Heart left ventricle (tissue), 16 donors: ENCODE measurements at places on chromosomes 1 and 21.
A peak's percentile ranks its signal among the peaks of the same experiment; 100 is the strongest.

DNA sequence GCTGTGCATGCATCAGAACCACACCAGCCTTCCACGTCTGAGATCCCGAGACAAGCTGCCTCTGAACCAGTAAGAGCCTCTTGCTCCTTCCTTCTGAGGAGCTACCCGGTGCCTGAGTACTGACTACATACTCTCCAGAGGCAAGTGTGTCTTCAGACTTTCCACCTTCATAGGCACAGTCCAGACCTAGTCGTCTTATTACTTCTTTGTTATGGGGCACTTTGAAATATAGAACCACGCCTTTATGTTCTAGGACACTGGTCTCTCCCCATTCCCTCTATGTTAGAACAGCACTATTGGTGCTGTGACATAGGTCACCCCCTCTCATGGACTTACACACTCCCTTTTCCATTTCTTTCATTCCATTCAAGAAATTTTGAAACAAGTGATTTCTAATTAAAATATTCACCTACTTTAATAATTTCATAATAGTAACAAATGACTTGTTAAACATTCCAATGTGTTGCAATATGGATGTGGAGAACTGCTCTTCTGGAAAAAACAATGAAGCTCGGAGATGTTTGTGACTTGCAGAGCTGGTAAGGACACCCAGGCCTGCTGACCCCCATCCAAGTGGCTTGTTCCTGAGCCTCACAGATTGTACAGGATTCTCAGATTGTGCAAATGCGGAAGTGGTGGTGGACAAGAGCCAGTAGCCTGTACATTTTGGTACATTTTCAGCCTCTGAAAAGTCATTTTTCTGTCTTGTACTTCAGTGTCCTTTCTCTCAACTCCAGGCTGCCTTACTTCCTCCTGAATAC is 76.1 kb upstream of the SIPA1L2 start:
- DNase-seq, result no peak

- no peak for DNase-seq
Observed at GRCh38 chr1:22563671-22564602, 648 bp downstream of the EPHA8 start.

- DNase-seq, result no peak
Observed at GRCh38 chr1:39395357-39395831, 96.0 kb upstream of the BMP8A start.

- DNase-seq, result no peak
Observed at GRCh38 chr1:95584315-95584714, 350.3 kb downstream of the RWDD3 start.

- DNase-seq, result no peak
Observed at GRCh38 chr1:66346057-66346795, 187.7 kb upstream of the SGIP1 start.

GRCh38 chr1:200445213-200445612 is 35.4 kb upstream of the ZNF281 start:
- no peak for DNase-seq

- DNase-seq, result no peak
Observed at GRCh38 chr1:19625291-19625937, 18.7 kb upstream of the NBL1 start.

GRCh38 chr1:236450779-236451178 is 56.7 kb downstream of the EDARADD start:
- no peak for DNase-seq

GRCh38 chr21:37032877-37033471 is 26.5 kb downstream of the RIPPLY3 start:
- DNase-seq, result no peak

DNA sequence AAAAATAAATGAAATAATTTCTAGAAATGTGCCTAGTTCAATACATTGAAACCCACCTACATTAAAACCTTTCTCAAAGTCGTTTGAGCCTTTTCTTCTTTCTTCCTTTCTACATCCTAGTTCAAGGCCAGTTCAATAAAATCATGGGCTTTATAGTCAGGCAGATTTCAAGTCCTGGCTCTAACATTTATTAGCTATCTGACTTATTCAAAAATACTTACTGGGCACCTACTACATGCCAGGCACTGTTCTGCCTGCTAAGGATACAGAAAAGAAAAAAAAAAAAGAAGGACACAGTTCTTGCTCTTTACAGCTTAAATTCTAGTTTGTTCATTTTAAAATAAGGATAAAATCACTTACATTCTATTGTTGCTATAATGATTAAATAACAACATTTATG is 134.2 kb upstream of the FGGY start:
- no peak for DNase-seq

DNA sequence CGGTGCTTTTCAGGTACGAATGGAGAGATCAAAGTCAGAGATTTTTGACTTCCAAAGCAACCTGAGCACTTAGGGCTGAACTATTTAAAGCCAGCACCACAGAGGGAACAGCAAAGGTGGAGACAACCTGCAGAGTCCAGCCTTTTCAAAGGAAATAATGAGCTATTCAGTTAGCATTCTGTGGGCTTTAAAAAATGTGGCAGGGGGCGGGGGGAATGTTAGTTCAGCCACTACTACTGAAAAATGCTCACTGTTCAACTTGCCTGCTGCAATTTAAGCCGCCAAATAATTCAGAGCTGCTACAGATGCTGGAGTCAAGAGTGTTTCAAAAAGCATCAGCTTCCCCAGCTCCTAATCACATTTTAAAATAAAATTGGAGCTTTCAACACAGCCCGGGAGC is 473.3 kb upstream of the PLXNA2 start:
- no peak for DNase-seq

DNA sequence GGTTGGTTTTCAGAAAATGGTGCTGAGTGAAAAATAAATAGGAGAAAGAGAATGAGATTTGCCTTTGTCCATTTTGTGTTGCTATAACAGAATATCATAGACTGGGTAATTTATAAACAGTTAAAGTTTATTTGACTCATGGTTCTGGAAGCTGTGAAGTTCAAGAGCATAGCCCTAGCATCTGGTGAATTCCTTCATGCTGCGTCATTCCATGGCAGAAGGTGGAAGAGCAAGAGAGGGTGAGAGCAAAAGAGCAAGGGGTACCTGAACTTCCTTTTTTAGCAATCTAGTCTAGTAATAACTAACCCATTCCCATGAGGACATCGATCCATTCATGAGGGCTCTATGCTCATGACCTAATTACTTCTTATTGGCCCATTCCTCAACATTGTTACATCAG is 209.1 kb upstream of the ZP4 start:
- DNase-seq, result no peak

GRCh38 chr21:34075760-34076660 is 2.6 kb downstream of the MRPS6 start:
- DNase-seq, result no peak

DNA sequence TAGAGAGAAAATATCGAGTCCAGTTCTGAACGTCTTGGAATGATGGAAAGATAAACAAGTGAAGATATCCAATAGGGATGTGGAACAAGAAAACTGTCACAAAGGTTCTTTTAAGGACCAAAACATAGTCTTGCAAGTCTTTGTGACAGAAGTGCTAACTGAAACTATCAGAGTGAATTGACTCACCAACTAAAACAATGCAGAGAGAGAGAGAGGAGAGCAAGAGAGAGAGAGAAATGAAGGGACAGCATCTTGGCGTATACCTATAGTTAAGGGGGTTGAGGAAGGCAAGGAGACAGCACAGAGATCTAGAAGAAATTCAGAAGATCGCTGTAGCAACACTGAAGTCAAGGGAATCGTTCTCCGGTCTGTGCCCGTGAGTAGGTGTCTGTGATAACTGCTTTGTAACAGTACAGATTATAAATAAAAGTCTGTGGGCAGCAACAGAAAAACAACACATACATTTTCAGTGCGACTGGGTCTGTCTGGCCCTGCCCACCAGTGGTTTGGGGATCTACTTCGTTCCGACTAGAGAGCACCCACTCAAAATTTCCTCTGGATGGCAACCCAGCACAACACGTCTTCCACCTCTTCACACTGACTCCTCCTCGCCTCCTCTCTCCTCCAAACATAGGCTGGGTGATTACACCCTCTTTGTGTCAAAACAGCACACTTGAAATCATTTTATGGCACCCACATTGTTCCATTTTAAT is 4.8 kb upstream of the COA6 start:
- no peak for DNase-seq

GRCh38 chr1:167165948-167166689 is 54.6 kb upstream of the POU2F1 start:
- no peak for DNase-seq

- no peak for DNase-seq
Observed at GRCh38 chr1:208187499-208188041, 56.6 kb downstream of the PLXNA2 start.

DNA sequence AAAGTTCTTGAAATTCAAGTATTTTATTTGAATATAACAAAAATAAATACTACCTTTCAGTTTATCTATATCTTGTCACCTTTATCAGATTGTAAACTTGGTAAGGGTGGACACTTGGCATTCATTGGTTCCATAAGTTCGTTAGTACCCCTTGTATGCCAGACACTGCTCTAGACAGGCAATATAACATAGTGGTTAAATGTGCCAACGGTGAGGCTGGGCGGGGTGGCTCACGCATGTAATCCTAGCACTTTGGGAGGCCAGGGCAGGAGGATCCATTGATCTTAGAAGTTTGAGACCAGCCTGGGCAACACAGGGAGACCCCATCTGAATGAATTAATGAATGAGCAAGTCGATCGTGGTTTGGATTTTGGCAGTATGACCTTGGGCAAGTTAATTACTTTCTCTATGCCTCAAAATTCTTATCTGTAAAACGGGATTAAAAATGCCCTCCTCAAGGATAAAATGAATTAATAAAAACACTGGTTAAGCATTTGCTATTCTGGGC is 26.3 kb upstream of the SH3D21 start:
- DNase-seq, result no peak

DNA sequence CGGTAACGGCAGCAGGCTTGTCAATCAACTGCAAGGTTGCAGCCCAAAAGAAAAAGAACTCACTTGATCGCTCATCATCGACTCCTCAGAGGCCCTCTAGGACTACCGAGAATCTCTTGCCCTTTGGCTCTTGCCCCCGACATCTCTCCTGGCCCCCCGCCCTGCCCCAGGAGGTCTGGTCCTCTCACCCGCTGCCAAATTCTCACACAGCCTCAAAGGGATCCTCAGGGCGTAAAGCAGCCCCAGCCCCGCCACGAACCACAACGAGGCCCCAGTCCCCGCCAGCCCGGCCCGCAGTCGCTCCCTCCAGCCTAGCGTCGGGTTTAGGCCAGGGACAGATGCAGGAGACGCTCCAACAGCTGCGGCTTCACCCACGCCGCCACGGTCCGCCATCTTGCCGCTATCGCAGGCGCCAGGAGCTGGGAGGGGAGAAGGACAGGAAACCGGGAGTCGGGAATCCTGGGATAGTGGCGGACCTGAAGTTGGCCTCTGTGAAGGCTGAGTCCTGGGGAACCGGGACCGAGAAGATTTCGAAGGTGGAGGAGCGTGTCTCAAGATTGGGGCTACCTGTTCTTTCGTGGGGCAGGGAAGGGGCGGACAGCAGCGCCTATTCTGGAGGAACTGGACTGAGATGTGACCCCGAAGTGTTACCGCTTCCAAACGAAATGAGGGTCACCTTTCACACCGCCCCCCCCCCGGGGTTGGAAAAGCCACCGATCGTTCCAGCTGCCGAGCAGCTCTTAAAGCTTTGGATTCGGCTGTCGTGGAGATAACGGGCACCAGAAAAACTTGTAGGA is at the start of gene ST7L:
ST7L (minus strand) TSS at position 421 of the 797 bp plus-strand sequence; CDS start at position 393, 28 bp downstream.
- peak; percentile 85 for DNase-seq

- no peak for DNase-seq
Observed at GRCh38 chr1:10495952-10496351, 21.2 kb downstream of the PEX14 start.

DNA sequence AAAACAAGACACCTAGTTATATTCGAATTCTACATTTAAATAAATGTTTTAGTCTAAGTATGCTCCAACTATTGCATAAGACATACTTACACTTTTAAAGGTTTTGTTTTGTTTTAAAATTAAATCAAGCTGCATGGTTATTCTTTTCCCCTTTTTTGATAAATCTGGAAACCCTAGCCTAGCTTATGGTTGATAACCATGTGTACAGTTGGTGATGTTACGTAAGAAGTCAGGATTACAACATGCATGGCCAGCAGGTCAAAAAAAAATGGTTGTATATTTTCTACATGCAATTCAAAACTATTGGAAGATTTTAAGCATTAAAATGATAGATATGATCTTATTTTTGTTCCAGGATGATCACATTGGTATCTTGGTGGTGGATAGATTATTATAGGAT is 1600.6 kb downstream of the PLA2G4A start:
- DNase-seq, result no peak

DNA sequence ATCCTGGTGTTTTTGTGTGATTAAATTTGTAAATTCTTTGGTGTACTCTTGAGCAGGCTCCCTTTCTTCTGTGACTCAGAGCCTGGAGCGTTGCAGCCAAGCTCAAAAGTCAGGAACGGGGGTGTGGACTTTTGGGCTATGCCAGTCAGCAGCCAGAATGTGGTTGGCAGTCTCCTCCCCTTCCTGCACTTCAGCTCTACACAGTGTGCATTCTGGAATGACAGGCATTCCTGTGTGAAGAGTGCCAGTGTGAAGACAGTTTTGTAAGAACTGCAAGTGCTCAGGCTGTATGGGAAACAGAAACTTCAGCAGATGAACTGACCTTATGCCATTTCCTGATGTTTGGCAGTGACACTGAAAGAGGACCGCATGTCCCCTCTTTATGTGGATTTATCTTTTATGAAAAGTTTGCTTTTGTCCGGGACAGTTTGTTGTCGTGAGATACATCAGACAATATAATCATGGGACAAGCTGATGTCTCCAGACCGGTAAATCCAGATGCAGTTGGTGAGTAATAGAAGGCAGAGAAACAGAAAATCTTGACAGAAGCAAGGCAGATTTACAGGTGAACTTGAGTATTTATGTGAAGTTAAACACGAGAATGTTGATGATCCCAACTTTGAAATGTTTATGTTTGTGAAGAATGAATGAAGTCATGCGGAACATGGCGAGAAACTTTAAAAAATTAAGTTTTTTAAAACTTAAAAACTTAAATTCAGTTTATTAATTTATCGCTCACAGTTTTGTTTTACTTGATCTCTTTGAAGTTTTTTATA is 67.7 kb upstream of the RCC1 start:
- DNase-seq, result peak; percentile 78

DNA sequence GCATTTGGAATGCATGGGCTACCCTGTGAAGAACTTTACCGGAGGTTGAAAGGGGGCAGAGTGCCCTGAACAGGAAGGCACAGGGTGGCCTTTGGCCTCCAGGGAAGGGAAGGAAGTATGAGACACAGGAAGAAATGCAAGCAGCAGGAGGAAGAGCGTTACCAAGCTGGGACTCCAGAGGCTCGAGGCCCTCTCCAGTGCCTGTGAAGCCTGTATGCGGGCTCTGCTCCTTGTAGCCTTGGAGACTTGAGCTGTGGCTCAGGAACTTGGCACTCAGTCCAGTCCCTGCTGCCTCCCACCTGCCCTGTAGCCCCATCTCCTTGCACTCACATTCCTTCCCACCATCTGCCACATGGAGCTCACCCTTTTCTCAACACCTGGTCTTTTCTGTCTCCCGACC is 33.5 kb upstream of the RNF19B start:
- no peak for DNase-seq

GRCh38 chr1:203214871-203215270 is 14.6 kb downstream of the CHIT1 start:
- DNase-seq, result no peak

DNA sequence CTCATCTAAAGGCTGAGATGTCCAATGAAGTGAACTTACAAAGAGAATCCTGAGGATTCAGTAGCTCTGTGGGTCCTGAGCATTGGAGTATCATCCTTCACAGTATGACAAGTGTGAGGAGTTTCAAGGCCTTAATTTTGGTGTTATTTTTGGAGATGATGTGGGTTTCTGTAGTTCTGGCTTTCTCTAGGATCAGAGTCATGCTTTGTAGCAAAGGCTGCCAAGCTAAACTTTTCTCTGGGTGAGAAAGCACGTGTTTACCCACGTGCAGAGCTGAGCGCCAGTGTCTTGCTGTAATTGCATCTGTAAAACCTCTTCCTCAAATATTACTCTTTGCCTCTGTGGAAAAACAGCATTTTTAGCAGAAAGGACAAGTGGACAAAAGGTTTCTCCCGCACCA is 387.8 kb upstream of the LYPLAL1 start:
- DNase-seq, result no peak
